A549 treated with Mapracorat at 1 μM for 4 hours (cell line): ENCODE measurements at places on chromosomes 1 and 21. TPM values are rescaled to one million over a fixed set of nuclear protein-coding genes. Genes with fewer than 3 reads are reported as not detected.

The MATN1 gene
- total RNA-seq, result 0.11 to 0.26 TPM (median 0.17 TPM) in 4 of 5 replicates, not detected in the other

The IL19 gene
- 0.13 TPM in 1 of 5 replicates, not detected in the others for total RNA-seq

The IFI44L gene
- not detected in 5 replicates for total RNA-seq

The GOLT1A gene
- total RNA-seq, result 3.6 to 6.7 TPM (median 4.4 TPM) in 5 replicates

The SPRR2G gene
- not detected in 5 replicates for total RNA-seq

The ZFP69 gene
- not detected in 5 replicates for total RNA-seq
